ENCODE measurements at places on chromosomes 7 and 10.
A peak's percentile ranks its signal among the peaks of the same experiment; 100 is the strongest.

DNA sequence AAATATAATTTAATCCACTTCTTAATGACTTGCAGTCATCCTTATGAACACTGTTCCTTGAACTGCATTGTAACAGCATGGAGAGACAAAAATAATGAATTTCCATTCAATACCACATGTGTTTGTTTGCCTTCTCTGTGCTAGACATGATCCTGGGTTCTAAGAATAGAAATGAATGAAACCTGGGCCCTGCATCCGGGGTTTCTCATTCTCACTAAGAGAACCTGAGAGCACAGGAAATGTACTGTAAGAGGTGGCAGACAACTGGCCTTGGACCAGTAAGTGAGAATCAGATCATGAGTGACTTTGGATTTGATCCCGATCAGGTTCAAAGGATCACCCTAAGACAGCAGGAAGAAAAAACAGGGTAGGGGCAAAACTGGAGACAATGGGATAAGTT lies 37.2 kb upstream of the CUL1 start:
- no peak for DNase-seq

GRCh38 chr7:22208799-22209198 lies 148.2 kb downstream of the RAPGEF5 start:
- DNase-seq = no peak

GRCh38 chr10:71473671-71474599 lies 77.2 kb downstream of the CDH23 start:
- no peak for DNase-seq

DNA sequence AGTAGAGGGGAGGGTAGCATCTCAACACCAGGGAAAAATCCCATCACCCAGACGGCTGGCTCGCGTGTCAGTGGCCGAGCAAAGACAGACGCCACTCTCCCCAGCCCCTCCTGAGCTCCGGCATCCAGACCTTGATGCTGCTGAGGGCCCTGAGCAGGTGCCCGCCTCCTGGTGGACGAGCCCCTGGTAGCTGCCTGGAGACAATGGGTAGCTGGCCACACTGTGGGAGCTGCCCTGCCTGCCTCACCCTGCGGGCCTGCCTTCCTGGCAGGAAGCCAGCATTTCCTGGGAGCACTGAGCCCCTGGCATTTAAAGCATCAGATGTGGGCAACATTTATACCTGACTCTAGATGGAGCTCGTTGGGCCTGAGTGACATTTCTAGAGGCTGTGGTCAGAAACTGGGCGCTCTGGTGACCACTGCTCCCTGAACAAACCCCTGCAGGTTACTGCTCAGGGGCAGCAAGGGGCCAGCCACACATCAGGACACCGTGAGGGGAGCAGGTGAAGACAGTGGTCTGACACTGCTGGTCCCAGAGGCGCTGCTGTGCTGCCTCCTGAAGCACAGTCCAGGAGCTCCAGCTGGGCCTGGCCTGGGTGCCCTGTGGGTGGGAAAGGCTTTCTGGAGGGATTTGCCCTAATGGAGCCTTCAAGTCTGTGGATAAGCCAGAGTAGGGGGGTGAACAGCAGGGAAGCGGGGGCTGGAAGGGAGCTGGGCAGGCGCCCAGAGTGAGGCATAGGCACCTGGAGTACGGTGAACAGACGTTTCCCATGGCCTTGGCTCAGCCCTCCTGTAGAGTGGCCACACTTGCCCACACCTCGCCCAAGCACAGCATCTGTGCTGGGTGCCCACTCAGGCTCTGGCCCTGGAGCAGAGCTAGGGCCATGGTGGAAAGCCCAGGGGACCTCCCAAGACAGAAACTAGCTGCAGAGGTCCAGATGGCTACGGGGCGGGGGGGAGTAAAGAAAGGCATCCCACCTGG lies 138.7 kb downstream of the MAPK8 start:
- peak; percentile 67 for DNase-seq

- DNase-seq = no peak
Measured at GRCh38 chr7:142506601-142507000, 242.7 kb upstream of the PRSS1 start.

GRCh38 chr10:2876032-2876431 lies 191.3 kb upstream of the PFKP start:
- DNase-seq = no peak

- DNase-seq = peak; percentile 84
Measured at GRCh38 chr7:74479066-74479781, 25.5 kb downstream of the GTF2IRD1 start.

GRCh38 chr10:111207500-111207899 lies 130.7 kb downstream of the ADRA2A start:
- DNase-seq = no peak

DNA sequence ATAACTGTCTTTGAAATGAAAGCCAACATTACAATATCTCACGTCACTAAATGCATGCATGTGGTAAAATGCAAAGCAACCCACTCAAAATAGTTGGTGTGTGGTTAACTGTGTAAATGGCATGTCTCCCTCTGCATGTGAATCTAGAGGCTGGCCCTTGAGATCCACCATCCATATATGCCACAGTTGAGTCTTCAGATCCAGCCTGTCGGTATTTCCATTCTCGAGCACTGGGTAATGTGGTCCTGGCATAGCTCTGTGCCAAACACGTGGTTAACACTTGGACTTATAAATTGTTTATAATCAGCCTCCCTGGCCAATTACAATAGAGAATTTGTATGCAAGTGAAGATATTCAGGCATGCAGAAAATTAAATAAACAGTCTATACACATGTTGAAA lies 90.3 kb downstream of the LYZL1 start:
- no peak for DNase-seq

DNA sequence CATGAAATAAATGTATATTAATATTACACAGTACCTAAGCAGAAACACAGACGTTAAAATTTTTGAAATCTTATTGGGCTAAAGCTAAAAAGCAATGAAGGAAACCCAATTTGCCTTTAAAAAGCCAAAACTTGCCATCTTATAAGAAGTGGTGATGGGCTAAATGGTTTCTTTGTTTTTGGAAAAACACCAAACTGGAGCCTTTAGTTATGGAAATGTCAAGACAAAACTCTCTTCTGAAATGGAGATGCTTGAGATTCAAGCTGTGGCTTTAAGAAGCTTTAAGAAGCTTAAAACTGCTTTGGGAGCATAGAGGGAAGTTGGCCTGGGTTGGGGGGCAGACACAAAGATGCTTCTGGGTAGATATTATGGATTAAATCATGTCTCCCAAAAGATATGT lies 277.0 kb downstream of the GFRA1 start:
- no peak for DNase-seq

DNA sequence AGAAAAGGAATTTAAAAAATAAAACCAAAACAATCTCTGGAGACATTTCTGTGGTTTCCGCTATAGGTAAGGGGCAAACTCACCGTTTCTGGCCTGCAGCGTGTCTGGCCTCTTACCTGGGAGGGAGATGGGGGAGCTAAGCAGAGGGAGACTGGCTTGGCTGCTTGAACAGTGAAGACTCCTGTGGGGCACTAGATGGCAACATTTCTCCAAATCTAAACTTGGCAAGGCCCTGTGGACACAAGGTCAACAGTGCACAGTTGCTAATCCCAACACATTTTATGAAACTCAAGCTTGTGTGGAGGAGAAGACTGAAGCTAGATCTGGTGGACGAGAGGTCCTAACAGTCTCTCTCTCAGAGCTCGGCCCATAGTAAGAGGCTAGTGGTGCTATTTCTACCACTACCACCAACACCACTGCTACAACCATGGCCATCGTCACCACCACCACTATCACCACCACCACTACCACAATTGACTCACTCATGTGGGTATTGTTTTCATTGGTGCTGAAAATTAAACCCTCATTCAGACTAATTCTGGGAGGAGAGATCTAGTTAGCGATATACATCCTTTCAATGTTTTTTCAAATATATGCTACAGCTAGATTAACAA lies 28.4 kb upstream of the CDHR3 start:
- peak; percentile 89 for DNase-seq

DNA sequence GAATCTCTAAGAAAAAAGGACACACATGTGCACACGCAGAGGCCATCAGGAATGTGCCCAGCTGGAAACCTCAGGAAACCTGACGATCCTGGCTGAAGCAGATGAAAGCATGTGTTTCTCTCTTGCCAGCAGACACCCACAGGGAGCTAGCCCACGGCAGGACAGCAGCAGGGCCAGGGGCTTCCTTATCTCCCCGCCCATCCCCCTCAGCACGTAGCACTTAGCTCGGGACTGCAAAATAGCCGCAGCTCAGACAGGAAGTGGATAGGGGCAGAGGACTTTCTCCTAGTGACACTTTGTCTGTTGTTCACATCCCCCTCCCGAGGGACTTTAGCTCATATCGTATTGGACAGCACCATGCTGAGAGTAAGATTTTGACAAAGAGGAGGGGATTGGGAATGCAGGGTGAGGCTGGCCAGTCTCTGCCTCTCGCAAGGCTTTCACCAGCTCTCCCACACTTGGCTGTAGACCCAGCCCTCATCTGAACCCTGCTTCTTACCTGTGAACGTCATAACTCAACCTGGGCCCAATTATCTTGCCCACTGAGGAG lies 63.8 kb downstream of the MKI67 start:
- no peak for DNase-seq

DNA sequence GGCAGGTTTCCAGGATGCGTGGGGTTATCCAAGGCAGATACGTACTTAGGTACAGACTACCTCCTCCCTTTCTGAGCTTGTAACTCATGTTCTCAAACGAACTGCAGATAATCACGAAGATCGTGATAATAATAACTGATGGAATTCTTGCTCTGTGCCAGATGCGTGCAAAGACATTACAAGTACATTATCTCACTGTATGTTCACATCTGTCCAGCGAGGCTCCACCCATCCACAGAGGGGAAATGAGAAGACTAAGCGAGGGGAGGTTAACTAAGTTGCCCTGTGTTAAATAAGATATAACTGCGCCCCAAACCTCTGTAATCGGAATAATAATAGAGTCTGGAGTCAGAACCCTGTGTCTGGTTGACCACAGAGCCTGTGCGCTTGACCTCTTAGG lies 1.9 kb downstream of the GALNT17 start:
- no peak for DNase-seq

DNA sequence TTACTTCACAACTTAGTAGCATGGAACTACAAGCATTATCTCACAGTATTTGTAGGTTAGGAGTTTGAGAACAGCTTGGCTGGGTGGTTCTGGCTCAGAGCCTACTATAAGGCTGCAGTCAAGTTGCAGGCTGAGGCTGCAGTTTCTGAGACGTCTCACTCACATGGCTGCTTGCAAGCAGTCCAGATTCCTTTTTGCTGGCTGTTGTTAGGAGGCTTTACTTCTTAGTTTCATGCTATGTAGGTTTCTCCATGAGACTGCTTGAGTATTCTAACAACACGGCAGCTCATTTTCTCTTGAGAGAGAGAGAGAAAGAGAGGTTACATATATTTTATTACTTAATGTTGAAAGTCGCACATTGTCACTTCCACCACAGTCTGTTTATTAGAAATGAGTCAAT lies 1073.9 kb downstream of the NXPH1 start:
- DNase-seq = no peak

DNA sequence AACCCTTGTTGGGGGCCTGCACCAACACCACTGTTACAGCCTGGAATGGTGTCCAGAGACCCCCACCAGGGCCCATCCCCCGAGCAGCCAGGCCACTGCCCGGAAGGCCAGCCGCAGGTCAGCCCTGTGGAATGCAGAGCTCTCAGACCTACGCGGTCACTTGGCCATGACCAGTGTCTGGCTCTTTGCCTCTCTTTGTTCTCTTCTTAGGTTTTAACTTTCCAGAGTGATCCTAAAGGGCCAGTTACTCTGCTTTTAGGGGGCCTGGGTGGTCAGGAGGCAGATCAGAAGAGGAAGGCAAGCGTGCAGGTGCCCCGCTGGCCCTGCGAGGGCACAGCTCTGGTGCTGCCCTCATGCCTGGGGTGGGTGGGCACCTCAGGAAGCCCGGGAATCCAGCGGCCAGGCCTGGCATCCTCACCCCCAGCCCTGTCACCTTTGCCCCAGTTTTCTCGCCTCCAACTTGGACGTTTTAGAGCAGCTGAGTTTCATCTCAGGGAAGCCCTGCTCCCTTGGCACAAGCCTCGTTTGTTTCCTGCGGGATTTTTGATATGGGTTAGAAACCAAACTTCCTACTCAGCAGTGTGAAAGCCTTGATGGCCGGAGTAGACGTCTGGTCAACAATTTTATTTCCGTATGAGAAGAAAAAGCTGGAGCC lies 62.5 kb upstream of the CHST15 start:
- DNase-seq = no peak

- no peak for DNase-seq
Measured at GRCh38 chr7:20282959-20283358, 47.7 kb upstream of the ITGB8 start.

- no peak for DNase-seq
Measured at GRCh38 chr10:114821915-114822443, 399 bp downstream of the FHIP2A start.

- no peak for DNase-seq
Measured at GRCh38 chr7:132553031-132553430, 23.2 kb downstream of the PLXNA4 start.

DNA sequence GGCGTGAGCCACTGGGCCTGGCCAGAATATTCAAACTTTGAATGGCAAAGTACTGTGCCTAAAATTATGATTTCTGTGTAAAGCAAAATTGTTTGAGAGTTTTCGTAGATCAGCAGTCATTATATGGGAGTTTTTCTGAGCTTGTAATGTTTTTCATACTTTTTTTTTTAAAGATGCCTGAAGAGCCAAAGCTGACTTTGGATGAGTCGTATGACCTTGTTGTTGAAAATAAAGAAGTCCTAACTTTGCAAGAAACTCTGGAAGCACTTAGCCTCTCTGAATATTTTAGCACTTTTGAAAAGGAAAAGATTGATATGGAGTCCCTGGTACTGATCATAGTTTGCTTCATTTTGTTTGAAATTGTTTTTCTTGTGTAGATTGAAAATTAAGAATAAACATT lies 26.7 kb downstream of the SEC23IP start:
- no peak for DNase-seq

- no peak for DNase-seq
Measured at GRCh38 chr7:81846398-81846797, 76.6 kb upstream of the HGF start.

GRCh38 chr10:26486990-26487850 lies 49.1 kb downstream of the APBB1IP start:
- DNase-seq = no peak

DNA sequence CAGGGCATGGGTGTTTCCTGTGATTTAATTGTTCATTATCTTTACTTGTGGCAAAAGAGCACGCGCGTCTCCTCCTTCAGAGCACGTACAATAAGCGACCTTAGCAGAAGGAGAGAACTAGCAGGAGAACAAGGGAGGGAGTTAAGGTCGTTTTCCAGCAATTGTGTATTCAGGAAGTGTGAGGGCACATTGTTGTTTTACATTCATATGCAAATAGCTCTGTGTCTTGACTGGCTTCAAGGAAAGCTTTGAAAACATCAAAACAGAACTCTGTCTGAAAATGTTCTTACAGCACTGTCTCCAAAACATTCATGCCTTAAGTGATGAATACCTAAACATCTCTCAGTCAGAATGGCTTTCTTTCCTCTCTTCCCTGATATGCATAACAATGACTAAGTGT lies 499.1 kb downstream of the ACTR3B start:
- DNase-seq = no peak

All from DMS153 (cell line).